ENCODE measurements at places on chromosomes 13 and 19. TPM values are rescaled to one million over a fixed set of nuclear protein-coding genes. Genes with fewer than 3 reads are reported as not detected.

The TMPRSS9 gene
- under 0.01 TPM for total RNA-seq

The SIGLEC8 gene
- total RNA-seq = not detected

The RASAL3 gene
- 18.0 TPM for total RNA-seq

The CD33 gene
- not detected for total RNA-seq

The WDR87 gene
- total RNA-seq = not detected

The ZFP28 gene
- total RNA-seq = 5.7 TPM

The FFAR3 gene
- not detected for total RNA-seq

The SIGLEC12 gene
- not detected for total RNA-seq

The GJA3 gene
- not detected for total RNA-seq

The MYBPC2 gene
- under 0.01 TPM for total RNA-seq

The CEACAM3 gene
- not detected for total RNA-seq

The MAP4K1 gene
- not detected for total RNA-seq

The SHC2 gene
- 9.3 TPM for total RNA-seq

The CIRBP gene
- total RNA-seq = 308 TPM

The DENND1C gene
- total RNA-seq = not detected

The CAMSAP3 gene
- total RNA-seq = not detected

The KLK11 gene
- total RNA-seq = not detected

The GAPDHS gene
- total RNA-seq = not detected

Measured in dermis lymphatic vessel endothelial cell (primary cell).